ENCODE measurements at places on chromosomes 1 and 21.

DNA sequence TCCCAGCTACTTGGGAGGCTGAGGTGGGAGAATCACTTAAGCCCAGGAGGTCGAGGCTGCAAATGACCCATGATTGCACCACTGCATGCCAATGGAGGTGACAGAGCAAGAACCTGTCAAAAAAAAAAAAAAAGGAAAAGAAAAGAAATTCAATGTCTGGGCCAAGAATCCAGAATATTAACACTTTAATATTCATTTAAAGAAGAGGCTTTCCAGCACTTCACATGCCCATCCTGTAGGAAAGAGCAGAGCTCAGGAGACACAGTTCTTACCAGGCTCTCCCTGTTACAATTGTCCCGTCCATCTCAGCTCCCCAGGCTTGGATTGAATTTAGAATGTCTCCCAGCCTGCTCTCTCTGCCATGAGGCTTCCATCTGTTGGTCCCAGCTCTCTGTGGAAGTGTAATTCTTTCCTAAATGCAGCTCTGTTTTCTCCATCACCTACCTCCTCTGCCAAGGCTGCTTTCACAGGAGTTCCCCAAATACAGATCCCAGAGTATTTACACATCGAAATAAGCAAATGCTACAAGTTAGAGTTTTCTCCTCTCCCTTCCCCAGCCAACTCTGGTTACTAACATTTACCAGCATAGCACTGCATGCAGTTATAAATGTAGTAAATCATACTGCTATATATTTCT lies 116.6 kb upstream of the CDC42BPA start:
- DNase-seq: no peak

DNA sequence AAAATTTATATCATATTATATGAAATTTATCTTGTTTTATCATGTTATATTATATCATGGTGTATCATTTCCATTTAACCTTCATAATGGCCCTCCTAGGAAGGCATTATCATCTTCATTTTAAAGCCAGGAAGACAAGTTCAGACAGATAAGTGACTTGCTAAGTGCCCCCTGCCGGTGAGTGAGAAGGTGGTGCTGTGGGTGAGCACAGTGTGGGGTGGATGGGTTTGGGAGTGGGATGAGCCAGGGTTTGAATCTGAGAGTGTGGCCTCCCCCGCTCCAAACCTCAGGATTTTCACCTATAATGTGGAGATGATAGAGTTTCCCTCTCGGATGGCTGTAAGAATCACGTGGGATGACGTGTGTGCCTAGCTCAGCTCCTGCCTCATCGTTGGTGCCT lies 108.7 kb upstream of the IGSF21 start:
- DNase-seq: no peak

DNA sequence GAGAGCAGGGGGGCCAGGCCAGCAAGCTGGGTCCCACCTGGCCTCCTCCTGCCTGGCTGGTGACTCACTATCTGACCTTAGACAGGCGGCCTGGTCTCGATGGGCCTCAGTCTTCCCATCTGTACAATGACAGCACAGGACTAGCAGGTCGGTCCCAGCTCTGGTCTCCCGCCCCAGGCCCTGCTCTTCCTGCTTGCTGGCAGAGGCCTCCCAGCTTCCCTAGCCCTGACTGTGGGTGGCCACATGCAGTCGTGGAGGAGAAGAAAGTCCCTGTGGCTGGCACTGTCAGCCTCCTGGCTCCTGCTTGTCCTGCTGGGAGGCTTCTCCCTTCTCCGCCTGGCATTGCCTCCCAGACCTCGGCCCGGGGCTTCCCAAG lies 817 bp downstream of the EXTL1 start:
- no peak for DNase-seq

GRCh38 chr1:172390301-172390682 lies 30.2 kb upstream of the C1orf105 start:
- DNase-seq: no peak

- DNase-seq: no peak
Observed at GRCh38 chr1:12486401-12487005, 131.5 kb downstream of the DHRS3 start.

GRCh38 chr1:97632075-97632474 lies 288.8 kb downstream of the DPYD start:
- DNase-seq: no peak

DNA sequence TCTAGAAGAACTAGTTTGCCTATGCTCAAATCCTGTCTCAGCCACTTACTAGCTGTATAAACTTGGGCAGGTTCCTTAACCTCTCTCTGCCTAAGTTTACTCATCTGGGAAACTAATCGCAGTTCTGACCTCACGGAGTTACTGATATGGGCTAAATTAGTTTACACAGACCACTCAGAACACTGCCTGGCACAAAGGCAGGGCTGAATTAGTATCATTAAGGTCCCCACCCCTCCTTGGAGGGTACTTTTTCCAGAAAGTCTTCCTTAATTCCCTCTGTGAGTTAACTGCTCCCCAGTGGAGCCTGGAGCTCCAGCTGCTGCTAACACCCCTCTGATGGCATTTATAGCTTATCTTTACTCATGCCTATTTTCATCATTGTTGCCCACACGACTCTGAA lies 40.3 kb downstream of the SSBP3 start:
- no peak for DNase-seq

DNA sequence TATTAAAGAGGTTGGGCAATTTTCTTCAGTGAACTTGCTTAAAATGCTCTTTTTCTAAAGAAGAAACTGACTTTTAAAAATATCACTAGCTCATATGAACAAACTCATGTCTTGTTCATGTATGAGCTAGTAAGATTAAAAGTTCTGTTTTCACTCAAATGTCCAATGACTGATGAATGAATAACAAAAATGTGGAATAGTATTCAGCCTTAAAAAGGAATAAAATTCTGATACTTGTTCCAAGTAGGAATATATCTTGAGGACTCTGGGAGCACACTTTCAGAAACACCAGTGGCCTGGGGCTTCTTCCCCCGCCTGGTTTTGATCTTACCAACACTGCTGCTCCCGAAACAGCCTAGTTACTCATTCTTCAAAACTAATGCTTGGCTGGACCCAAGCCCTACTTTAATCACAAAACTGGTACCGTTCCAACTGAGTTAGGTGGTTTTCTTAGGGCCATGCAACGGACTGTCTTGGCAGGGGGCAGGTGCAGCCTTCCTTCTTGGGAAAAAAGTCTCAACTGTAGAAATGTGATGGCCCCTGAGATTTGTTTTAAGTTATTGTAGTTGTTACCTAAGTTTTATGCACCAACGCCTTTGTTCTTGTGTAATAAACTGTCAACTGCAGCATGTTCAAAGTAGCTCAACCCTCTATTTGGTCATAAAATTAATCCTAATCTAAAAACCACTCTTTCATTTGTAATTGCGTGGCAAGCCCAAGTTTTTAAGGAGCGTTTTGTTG lies 116.0 kb downstream of the ETS2 start:
- no peak for DNase-seq

DNA sequence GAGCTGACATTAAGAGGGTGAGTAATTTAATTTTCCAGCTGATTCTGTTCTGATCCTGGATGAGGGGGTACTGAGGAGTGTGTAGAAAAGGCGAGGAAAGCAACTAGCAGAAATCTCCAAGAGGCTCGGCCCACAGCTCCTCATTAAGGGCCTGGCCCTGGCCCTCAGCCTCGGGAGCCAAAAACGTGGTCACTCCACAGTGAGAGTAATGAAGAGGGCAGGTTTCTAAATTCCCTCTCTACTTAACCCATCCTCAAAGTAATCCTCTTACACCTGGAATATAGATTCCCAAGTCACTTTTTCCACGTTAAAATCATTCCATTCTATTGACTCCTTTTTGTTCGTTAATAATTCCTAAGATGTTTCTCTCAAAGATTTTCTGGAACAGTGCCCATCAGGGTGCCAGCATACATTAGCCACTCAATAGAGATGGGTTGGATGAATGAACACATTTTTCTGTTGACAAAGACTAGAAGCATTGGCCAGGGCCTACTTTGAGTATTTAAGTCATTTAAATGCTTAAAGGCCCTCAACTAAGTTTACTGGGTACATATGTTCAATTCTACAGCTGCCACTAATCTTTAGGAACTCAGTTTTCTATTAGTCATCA lies 1.1 kb upstream of the COL11A1 start:
- no peak for DNase-seq

GRCh38 chr21:42550817-42551216 lies 37.2 kb downstream of the SLC37A1 start:
- no peak for DNase-seq

GRCh38 chr1:179882253-179883039 lies at the start of gene TOR1AIP1:
Gene TOR1AIP1, plus strand, starts transcription at chr1:179882285. Its CDS starts 218 bp downstream, at chr1:179882503.
- DNase-seq: peak; percentile 88

DNA sequence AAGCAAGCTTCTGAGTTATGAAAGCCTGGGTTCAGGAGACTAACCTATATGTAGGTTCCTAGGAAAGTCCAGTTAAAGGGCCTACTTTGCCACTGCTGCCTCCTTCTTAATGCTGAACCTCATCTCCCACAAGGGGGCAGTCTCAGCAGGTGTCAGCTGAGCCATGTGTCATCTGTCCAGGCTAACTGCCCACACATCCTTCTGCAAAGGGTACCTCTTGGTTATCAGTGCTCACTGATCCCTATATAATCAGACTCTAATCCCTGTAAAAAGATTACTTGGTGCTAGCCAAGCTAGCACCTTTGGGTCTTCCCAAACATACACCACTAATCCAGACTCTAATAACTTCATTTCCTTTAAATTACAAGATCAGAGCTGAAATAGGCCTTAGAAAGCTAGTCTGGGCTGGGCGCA lies 9.0 kb downstream of the PRDX1 start:
- peak; percentile 37 for DNase-seq

- DNase-seq: no peak
Observed at GRCh38 chr1:240663169-240663879, 51.4 kb upstream of the GREM2 start.

DNA sequence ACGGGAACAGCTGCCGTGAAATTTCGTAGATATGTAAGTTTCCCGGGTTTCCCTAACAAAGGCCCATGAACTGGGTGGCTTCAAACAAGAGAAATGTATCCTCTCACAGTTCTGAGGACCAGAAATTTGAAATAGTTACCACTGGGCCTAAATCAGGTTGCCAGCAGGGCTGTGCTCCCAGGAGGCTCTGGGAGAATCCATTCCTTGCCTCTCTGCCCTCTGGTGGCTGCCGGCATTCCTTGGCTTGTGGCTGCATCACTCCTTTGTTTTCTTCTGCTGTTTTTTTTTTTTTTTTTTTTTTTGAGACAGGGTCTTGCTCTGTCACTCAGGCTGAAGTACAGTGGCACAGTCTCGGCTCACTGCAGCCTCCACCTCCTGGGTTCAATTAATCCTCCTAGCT lies 23.7 kb downstream of the UMODL1 start:
- DNase-seq: no peak

DNA sequence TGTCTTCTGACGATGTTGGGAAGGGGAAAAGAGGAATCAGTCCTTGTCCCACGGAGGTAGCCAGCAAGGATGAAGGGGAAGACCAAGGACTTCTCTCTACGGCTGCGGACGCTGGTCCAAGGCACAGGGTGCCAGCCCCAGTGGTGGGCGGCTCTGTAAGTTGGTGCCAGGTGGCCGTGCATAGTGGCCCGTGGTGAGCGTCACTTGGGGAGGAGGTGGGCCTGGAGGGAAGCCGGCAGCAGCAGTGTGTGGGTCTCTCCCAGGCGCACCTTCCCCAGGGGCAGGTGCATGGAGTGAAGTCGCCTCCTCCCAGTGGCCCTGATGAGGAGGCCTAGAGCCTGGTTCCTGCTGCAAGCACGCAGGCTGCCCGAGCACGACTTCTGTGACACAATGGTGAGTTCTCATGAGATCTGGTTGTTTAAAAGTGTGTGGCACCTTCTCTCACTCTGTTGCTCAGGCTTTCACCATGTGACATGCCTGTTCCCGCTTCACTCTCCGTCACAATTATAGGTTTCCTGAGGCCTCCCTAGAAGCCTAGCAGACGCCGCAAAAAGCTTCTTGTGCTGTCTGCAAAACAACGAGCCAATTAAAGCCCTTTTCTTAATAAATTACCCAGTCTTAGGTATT lies 43.6 kb upstream of the TIAM1 start:
- DNase-seq: no peak

GRCh38 chr1:246579818-246580217 lies 13.6 kb downstream of the CNST start:
- no peak for DNase-seq

GRCh38 chr1:47689894-47690293 lies 252.1 kb downstream of the FOXD2 start:
- DNase-seq: no peak

- no peak for DNase-seq
Observed at GRCh38 chr1:101907264-101907663, 89.5 kb downstream of the OLFM3 start.

DNA sequence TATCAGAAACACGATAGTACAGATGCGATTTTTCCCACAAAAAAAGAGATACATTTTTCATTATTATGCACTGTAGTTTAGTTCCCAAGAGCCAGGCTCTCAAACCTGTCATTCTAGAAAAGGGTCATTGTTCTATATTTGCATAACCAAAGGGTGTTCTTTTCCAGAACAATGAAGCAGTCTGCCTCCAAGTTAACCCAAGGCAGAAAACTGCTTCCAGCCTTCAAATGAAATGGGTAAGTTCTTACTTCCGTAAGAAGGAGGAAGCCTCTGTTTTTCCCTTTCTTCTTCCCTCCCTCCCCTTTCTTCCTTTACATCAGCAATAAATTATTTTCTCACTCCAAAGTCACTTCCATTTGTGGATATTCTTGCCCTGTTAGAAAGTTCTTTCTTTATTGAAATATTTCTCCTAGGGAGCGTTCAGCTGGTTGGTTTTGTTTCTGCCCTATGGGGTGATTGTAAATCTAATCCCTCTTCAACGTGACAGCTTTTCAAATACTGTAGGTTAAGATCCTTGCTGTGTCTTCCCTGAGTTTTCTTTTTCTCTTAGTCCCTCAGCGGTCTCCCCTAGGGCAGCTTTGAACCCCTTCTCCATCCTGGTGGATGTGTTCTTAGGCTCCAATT lies 77.3 kb upstream of the PTGFRN start:
- no peak for DNase-seq

GRCh38 chr21:43983860-43984420 lies 28.2 kb upstream of the TRAPPC10 start:
- no peak for DNase-seq

DNA sequence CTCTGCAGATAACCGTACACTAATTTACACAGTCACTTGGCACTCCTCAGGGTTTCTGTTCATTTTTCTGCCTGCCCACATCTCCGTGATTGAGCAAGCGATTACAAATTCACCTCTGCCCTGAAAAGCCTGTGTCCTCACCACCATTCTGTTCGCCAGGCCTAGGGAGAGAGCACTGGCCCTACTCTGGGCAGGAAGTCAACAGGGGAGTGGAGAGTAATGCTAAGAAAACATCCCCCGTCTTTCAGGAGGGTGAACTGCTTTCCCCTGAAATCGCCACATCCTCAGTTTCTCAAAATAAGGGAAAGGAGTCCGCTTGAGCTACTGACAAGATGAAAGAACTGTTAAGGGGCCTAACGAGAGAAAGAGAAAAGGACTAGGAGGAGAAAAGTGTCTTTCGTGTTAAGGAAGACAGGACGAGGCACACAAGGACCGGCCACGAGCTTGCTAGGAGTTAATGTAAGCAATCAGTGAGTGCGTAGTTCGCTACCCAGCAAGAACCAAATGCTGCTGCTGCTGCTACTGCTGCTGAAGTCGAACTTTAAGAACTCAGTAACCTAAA lies 632 bp downstream of the PEX19 start:
- no peak for DNase-seq

- DNase-seq: no peak
Observed at GRCh38 chr1:23960291-23961020, 828 bp downstream of the PNRC2 start.
